ENCODE measurements at places on chromosomes 5 and 9.

DNA sequence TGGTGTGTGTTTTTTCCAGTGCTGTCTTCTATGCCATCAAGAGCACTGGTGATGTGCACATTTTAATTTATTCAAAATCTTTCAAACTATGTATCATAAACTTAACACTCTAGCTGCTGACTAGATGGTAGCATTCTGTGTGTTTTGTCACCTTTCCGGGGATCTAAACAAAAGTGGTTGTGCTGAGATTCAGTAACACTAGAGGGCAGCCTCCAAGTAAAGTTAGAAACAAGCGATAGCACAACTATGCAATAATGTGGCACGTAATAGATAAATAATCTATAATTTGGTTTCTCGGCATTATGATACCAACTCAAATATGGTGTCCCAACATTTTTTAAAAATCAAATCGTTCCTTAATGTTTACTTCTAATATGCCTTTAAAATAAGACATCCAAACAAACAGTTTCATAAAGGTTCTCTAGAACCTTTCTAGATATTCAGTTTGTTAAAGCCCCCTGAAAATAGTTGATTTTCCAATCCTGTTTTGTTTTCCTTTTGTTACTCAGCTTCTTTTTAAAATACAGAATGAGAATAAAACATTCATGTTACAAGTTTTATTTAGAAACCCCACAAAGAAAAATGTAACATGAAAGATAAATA, 16.9 kb downstream of the SEMA6A start:
- no peak for DNase-seq

GRCh38 chr5:6732634-6733410, 19.6 kb downstream of the TENT4A start:
- DNase-seq, result no peak

GRCh38 chr5:78983601-78984438, 1.3 kb downstream of the ARSB start:
- peak; percentile 2 for DNase-seq

DNA sequence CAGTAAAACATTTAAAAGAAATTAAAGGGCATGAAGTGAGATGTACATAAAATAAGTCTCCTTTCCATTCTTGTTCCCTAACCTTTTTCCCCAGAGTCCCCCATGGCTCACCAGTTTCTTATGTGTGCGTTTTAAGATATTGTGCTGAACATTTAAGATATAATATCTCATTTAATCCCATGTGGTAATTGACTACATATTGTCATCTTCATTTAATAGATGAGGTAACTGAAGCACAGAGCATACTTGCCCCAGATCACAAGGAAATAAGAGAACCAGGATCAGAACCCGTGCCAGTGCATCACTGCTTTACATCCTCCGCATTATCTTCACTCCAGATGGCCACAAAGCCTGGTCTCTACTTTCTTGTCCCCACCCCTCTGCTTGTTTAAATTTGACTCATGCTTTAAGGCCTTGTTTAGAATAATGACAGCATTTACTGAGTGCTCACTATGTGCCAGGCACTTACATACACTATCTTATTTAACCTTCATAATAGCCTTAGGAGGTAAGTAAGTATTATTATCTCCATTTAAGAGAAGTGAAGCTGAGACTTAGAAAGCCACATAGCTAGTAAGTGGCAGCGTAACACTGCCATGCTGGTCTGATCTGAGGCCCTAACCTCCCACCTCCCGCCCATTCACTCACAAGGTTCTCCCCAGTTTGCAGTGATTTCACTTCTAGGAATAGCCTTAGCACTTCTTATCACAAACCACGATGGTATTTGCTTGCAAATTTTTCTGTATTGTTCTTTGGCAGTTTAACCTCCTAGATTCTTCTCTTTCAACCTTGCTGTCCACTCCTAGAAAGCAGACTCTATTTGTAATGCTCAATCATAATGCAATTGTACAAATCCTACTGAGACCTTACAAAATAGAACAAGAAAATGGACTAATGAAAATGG, 78.4 kb upstream of the IL6ST start:
- DNase-seq, result no peak

DNA sequence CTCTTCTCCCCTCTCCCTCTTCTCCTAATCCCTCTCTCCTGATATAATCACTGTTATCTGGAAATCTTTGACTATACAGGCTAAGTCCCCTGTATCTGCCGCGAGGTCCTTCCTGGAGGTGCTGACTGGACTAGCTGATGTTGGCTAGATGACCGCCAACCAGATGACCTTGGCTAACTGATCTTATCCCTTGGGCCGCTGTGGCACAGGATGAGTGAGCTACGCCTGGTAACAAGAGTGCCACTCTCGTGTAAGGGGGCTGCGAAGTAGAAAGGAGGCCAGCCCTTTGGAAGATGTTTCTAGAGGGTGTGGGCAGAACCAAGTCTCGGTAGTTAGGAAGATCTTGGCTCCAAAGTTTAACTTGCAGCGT, 345 bp upstream of the PRRC1 start:
- no peak for DNase-seq

GRCh38 chr9:81108391-81108790, 581.0 kb downstream of the TLE1 start:
- DNase-seq, result no peak

DNA sequence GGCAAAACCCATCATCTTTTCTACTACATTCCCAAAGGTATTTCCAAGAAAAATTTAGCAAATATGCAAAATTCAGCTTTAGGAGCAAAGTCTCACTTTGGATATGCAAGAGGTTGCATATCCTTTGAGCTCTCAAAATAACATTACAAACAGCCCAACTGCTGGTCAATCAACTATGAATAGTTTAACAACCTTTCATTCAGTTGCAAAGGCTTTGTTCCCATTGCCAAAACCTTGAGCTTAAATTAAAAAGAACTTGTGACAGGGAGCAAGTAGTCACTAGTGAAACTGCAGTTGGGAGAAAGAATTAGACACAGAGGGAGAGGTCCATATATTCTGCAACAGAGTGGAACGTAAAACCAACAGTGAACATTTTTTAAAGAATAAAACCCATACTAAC, 8.8 kb downstream of the ZNF608 start:
- no peak for DNase-seq

DNA sequence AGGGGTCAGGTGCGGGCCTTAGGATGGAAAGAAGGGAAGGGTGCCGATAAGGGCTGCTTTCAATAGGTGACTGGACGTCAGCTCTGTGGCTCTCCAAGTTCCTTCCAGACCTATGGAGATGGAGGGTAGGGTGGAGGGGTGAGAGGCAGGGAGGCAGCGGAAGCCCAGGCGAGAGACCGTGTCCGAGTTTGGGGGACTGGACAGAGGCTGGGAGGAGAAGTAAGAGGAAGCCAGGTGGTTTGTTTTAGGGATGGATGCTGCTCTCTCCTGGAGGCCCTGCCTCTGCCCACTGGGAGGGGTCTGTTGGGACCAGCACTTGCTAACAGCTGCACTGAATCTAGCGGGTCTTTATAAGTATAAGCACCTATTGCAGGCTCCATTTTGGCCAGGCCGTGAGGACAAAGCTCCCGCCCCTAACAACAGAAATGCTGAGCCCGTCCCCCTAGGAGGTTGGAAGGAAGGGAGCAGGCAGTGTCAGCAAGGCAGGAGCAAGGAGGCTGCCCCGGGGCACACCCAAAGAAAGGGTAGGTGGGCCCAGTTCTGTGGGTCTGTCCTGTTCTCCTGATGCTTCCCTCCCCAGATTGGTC, 167.5 kb downstream of the DAB2IP start:
- no peak for DNase-seq

GRCh38 chr5:167665841-167666375, 625.5 kb upstream of the WWC1 start:
- DNase-seq, result no peak

All from CD4-positive, alpha-beta T cell treated with Interleukin-21 for 1 hour (primary cell).